Cardiac muscle cell (in vitro differentiated cells and primary cell): ENCODE measurements at places on chromosomes 3 and 15. TPM values are rescaled to one million over a fixed set of nuclear protein-coding genes. Genes with fewer than 3 reads are reported as not detected.

KLF13 gene
- 26.3 and 35.7 TPM in 2 replicates for total RNA-seq

NRROS gene
- 1.3 and 1.6 TPM in 2 replicates for total RNA-seq

C2CD4B gene
- 0.15 TPM in 1 of 2 replicates, not detected in the other for total RNA-seq

CYP8B1 gene
- not detected in 2 replicates for total RNA-seq

CDCP1 gene
- 0.04 and 0.12 TPM in 2 replicates for total RNA-seq

SLC22A14 gene
- 0.07 and 0.12 TPM in 2 replicates for total RNA-seq

RAB6B gene
- total RNA-seq = 2.4 and 2.6 TPM in 2 replicates

PLCL2 gene
- 34.8 and 49.1 TPM in 2 replicates for total RNA-seq

VPS39 gene
- 41.9 and 56.4 TPM in 2 replicates for total RNA-seq
